Left colon (tissue), 2 donors: ENCODE measurements at places on chromosomes 6 and 20.

DNA sequence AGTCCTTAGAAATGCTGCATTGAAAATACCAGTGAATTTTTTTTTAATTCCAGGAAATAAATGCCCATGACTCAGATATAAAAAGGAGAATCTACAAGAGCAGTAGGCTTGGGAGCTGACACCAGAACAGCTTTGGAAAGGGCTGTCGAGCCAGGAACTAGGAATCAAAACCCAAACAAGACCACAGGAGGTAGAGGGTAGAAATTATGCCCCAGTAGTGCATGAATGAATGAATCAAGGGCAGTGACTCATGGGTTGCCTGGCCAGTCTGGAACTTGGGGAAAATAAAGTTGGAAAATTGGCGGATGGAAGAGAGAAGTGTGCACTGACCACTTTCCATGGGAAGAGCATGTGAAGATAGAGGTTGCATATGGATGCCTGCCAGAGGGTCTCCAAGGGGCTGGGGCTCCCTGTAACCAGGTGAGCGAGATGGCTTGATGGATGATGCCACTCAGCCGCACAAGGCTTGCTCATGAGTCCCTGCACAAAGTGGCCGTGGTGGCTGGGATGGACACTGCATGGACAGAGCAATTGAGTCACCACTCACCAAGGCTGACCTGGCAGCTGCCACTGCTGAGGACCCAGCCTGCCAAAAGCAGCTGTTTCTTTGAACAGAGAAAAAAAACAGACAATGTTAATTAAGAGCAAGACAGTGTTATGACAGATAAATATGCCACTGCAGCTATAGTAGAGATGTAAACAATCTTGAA, 15.2 kb upstream of the MCCD1 start:
- DNase-seq: no peak

GRCh38 chr6:127907960-127908640, 7.2 kb upstream of the THEMIS start:
- DNase-seq: no peak

- DNase-seq: no peak
Observed at GRCh38 chr20:62197801-62198200, 15.0 kb downstream of the MTG2 start.

DNA sequence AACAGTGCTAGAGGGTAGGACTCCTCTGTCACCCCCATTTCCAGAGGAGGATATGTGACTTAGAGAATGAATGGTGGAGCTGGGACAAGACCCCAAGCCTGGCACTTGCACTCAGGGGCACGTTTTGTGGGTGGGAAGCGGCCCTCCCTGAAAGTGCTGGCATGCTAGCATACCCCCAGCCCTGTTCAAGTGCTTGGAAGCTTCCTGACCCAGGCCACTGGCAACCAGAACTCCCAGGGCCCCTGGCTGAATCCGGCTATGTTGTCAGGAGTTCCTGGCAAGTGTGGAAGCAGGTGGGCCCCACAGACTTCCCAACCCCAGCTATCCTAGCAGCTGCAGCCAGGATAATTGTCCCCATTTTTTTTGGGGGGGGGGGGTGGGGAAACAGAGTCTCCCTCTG, 35.6 kb upstream of the TGM2 start:
- no peak for DNase-seq

- no peak for DNase-seq
Observed at GRCh38 chr6:2523061-2523460, 227.7 kb downstream of the MYLK4 start.

DNA sequence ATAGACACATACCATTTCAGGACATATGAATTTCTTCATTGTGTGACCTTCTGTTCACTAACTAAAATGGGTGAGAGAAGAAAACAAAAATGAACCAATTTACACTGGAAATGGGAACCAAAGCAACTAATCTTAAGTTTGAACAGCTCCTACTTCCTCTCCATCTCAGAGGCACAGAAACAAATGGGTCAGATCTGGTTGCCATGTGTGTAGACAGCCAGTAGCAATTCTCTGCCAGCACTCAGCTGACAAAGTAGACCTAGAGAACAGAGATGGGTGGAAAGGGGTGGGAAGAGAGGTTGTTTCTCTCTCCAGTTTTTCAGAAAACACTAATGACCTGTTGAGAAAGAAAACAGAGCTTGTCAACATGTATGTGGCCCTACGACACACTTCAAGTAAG, 14.3 kb upstream of the POPDC3 start:
- no peak for DNase-seq

- no peak for DNase-seq
Observed at GRCh38 chr6:63278916-63279315, 40.9 kb downstream of the LGSN start.

- no peak for DNase-seq
Observed at GRCh38 chr6:165782812-165783211, 119.8 kb upstream of the PDE10A start.

GRCh38 chr20:47724396-47724795, 60.9 kb downstream of the SULF2 start:
- no peak for DNase-seq

DNA sequence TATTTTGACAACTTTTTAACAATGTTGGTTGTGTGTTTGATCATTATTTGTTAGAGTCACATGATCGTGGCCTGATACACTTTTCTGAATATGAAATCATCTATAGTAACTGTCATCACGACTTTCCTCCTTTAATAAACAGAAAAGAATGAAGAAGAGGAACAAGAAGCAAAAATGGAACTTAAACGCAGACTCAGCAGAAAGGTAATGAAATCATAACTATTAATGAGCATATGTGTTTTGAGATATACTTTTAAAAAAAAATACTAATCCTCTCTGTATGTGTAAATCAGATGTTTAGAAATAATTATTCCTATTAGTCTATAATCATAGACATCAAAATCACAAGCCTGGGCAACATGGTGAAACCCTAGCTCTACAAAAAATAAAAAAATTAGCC, 60.1 kb upstream of the LTV1 start:
- DNase-seq: no peak

DNA sequence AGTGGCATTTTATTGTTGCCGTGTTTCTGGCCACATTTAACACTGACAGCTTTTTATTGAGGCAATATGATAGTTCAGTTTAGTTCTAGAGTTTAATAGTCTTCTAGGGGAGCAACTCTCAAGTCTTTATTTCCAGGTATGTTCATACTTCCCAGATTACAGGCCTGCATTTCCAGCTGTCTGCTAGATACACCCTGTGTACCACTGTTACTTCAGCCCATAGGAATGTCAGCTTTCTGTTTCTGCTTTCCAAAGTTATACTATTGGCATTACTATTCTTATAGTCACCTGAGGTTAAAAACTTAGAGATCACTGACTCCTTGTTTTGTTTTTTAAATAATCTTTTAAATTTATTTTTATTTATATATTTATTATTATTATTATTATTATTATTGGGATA, 7.6 kb downstream of the ZNF451 start:
- no peak for DNase-seq

DNA sequence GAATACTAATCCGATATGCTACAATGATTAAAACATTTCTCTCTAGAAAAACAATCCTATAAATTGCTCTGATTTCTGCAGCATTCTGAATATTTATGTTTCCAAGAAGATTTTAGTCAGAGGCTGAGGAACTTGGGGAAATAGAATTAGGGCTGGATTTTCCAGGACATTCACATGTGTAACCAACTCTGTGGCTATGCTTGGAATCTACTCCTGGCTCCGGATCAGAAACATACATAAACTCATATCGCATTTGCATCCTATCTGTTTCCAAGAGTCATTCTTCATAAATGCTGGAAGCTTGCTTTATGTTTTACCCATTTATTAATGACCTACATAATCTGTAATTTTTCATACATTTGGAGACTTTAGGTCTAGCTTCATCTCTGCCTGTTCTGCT, 459.9 kb upstream of the MARCKS start:
- no peak for DNase-seq

- no peak for DNase-seq
Observed at GRCh38 chr20:32656827-32657226, 16.9 kb downstream of the C20orf203 start.

DNA sequence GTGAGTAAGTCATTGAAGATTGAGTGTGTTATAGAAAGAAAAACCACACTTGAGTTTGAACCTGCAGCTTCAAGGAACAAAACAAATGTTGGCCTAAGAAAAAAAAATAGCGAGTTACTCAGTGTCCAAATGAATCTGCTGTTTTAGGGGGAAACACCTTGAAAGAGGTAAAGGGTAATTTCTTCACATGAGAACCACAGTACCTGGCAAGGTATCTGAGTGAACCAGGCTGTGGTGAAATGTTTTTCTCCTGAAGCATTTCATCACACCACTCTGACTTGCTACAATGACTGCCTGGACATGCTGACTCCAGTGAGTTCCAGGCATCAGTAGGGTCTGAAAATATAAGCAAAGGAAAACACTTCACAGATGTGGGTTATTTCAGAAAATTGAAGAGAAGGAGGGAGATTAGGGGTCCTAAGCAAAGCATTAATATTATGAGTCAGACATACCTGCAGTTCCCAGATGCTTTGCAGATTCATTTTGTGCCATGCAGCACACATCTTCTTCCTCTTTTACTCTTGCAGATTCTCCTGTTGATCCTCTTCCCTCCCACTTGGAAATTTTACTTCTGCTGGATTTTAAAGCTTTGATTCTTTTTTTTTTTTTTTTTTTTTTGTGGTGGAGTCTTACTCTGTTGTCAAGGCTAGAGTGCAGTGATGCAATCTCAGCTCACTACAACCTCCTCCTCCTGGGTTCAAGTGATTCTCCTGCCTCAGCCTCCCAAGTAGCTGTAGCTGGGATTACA, 206.2 kb upstream of the SGK1 start:
- no peak for DNase-seq

DNA sequence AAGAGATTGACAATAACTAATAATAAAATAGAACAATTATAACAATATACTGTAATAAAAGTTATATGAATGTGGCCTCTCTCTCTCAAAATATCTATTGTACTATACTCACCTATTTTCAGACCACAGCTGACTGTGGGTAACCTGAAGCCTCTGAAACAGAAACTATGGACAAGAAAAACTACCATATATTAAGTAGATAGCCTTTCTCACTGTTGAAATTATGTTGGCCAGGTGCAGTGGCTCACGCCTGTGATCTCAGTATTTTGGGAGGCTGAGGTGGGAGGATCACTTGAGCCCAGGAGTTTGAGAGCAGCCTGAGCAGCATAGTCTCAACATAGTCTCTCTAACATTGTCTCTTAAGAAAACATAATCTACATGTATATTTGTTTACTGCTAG, 89.9 kb downstream of the DOK5 start:
- no peak for DNase-seq
